Stimulated activated CD8-positive, alpha-beta memory T cell treated with anti-CD3 and anti-CD28 coated beads, Interleukin-7, amount 100 ng/mL, for 4 hours (primary cell): ENCODE measurements at places on chromosomes 11 and 22.

DNA sequence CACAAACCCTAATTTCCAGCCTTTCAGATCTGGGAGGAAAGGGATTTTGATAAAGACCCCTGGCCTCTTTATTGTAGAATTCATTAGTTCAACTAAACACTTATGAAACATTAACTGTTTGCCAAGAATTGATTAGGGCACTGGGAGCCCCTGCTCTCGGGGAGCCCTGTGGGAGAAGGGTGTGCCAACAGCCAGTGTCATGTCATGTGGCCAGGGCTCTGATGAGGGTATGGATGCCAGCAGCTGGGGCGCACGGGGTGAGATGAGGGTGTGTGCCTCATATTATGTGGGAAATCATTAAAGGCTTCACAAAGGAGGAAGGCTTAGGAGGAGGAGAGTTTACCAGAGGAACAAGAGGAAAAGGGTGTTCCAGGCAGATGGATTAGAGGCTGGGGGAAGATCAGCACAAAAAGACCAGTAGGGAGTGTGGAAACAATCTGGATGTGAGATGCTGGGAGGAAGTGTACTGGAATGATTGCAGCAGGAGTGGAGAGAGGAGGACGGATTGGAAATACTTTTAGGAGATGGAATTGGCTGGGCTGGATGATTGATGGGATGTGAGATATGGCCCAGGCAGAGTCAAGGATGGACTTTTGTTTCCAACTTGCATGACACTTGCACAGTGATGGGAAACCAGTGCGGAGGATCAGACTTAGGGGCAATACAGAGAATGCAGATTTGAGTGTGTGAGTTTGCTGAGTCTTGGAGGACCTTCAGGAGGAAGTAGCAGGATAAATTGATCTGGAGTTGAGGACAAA, 137.8 kb downstream of the CSNK2A3 start:
- DNase-seq = no peak

DNA sequence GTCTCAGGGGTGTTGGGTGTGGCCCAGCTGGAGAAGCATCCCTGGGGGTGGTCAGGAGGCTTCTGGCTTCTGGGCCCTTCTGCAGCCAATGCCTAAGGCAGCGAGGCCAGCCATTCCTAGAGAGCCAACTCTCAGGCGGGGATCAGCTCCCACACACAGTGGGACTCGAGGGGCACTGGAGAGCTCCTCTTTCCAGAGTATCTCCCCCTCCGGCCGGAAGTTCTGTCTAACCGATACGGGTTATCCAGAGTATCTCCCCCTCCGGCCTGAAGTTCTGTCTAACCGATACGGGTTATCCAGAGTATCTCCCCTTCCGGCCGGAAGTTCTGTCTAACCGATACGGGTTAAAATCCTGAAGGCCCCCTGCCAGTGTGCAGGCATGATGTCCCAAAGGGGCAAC, 71.2 kb upstream of the B3GAT1 start:
- no peak for DNase-seq

DNA sequence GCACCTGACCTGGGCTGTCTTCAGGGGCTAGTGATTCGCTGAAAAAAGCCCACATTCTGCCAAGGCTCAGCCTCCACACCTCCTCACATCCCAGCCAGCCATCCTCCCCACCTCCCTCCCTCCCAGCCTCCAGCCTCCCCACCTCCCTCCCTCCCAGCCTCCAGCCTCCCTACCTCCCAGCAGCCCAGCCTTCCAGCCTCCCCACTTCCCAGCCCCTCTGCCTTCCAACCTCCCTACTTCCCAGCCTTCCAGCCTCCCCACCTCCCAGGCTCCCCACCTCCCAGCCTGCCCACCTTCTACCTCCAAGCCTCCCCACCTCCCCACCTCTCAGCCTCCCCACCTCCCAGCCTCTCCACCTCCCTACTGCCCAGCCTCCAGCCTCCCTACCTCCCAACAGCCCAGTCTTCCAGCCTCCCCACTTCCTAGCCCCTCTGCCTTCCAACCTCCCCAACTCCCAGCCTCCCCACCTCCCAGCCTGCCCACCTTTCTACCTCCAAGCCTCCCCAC, 33.7 kb upstream of the TH start:
- DNase-seq = no peak

DNA sequence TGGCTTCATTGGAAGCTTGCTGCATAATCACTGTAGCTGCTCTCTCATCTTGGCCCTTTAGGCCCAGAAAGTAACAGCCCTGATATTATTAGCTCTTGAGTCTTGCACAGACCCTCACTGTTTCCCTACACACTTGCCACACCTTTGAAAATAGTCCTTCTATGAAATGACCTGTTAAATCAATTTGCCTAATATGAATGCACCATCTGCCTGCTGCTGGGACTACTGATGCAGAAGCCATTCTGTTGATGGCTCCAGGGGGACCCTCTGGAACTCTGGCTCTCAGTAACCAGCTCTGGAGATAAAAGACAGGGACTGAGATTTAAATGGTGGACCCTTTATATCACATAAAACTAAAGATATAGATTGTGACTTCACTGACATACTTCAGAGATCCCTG, 14.7 kb upstream of the AMPD3 start:
- DNase-seq = no peak

DNA sequence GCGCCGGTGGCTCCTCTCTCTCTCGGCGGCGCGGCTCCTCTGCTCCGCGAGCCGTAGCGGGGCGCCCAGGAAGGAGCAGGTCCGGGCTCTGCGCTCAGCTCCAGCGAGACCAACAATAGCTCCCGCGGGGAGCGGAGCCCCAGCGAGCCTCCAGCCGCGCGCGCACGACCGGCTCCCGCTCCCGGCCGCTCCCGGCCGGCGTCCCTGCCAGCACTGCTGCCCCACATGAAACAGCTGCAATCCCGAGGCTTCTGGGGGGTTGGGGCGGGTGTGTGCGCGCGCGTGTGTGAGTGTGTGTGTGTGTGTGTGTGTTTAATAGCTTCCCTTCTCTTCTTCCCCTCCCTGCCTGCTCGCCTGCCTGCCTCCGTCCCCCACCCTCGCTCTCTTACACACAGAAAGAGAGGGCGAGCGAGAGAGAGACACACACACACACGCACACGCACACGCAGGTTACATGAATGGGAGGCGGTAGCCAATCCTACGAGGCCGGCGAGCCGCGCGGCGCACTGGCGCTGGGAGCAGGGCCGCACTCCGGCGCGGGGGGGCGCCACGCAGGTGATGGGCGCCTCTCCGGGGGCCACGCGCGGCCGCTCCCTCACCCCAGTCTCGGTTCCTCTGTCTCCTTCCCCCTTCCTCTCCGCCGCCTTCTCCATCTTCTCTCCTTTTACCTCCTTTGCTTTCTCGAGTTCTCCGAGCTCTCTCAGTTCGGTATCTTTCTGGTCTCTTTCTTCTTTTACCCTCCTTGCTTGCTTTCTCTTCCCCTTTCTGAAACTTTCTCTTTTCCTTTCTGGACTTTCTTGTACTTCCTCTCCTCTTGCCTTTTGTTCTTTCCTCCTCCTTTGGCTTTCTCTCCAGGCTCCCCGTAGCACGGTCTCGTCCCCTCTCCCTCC, at the start of gene TENM4:
TENM4 (minus strand) TSS at position 460 of the 890 bp plus-strand sequence. CDS start 371,086 bp downstream, outside the sequence.
- DNase-seq = no peak

- no peak for DNase-seq
Observed at GRCh38 chr11:40306938-40307548, 1152.4 kb downstream of the LRRC4C start.

DNA sequence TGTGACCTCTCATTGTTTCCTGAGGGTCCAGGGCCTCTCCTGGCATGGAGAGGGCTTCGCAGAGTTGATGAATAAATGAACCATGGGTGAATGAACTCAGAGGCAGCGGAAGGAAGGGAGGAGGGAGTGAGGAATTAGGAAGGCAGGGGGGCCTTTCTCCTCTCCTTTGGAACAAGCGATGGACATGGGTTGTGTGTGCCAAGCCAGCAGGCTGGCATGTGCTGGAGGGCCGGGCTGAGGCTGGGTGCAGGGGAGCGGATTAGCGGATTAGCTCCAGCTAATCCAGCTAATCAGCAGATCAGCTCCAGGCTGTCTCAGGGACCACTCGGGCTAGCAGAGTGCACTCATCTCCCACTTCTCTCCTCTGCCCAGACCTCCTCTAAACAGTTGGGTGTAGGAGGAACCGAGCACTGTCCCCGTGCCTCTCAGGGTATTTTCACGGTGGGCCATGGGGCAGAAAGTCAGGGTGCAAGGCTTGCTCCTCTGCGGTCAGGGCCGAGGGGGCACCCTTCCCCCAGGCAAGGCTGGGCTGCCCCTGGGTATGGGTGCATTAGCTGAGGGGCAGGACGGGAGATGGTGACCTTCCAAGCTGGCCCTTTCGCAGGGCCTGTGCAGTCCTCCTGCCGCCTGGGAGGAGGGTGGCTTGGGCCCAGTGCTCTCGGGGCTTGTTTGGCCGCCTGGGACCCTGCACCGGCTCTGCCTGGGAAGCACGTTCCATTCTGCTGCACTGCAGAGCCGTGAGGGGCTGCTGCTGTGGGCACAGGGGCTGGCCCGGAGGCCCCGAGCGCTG, 120.3 kb upstream of the B3GAT1 start:
- DNase-seq = no peak

DNA sequence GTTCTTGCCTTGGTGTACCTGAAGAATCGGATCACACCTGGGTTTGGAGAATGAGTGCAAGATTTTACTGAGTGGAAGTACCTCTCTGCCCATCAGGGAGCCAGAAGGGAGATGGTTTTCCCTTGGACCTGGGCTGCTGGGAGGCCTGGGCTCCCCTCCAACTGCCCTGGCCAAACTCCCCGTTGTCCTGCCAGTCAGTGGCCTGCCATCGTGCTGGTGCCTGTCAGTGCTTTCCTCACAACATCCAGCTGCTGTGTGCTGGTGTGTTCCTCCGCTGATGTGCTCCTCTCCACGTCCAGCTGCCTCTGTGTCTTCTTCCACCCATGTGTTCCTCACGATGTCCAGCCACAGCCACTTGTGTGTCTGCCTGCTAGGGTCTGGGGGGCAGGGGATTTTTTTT, 87.9 kb upstream of the CLPB start:
- no peak for DNase-seq

DNA sequence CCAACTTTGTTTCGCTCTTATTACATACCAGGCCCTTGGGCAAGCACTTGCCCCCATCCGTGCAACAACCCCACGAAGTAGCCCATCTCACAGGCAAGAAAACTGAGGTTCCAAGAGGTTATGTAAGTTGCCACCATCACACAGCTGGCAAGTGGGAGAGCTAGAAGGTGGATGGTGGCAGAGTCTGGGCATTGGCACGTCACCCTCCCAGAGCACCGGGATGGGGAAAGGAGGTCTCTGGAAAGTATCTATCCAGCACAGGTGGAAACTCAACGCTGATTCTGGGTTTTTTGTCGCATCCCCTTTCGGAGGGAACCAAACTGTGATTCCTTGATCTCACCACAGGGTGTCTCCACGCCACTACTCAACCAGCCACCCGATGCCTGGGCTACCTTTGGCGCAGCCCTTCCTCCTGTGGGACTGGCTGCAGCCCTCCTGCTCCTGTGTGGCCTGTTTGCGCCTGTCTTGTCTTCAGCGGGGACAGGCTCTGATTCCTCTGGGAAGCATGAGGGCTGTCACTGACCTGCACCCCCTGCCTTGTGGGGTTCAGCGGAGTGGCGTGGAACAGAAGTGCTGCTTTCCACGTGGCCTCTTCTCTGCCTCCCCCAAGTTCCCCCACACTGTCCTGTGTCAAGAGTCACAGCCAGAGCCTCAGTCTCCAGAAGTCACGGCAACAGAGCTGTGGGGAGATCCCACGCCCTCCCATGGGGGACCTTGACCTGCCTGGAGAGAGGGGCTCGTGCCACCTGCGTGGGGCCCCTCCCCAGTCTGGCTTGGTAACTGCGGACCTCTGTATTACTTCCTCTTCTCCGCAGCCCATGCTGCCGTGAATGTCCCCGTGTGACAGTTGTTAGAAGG, 34.4 kb upstream of the TRIM29 start:
- DNase-seq = peak; percentile 16

DNA sequence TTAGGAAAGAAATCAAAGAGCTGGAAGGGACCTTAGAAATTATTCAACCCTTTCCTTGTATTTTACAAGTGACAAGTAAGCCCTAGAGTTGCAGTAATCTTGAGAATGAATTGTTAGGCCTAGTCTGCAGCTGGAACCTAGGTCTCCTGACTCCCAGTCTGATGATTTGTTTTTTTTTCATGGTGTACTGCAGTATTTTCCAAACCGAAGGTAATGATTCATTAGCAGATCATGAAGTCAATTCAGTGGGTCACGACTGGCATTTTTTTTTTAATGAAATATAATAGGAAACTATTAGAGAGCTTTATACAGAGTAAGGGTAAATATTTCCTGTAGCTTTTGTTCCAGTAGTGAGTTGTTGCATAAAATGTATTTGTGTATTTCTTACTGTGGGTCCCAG, 42.8 kb downstream of the EXT2 start:
- DNase-seq = no peak

- DNase-seq = no peak
Observed at GRCh38 chr22:43493297-43493696, 81.5 kb downstream of the MPPED1 start.

DNA sequence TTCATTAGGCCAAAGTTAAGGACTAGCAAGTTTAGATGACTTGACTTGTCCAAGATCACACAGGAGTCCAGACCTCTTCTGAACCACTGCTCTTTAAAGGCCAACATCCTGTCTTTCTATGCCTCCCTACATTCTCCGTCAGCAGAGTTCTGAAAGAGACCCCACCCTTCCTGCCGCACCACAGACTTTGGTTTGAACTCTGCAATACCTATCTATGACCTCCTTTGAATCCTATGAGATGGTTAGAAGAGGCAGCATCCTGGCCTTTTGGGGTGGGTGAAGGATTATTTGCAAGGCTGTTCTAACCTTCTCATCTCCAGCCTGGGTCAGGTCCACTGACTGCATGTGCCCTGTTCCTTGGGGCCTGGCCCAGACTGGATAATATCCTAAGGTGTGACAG, 4.3 kb upstream of the RRM1 start:
- no peak for DNase-seq

GRCh38 chr22:39617342-39617741, 46.8 kb downstream of the CACNA1I start:
- DNase-seq = peak; percentile 28

- peak; percentile 52 for DNase-seq
Observed at GRCh38 chr11:47797633-47798032, 30.5 kb upstream of the FNBP4 start.

DNA sequence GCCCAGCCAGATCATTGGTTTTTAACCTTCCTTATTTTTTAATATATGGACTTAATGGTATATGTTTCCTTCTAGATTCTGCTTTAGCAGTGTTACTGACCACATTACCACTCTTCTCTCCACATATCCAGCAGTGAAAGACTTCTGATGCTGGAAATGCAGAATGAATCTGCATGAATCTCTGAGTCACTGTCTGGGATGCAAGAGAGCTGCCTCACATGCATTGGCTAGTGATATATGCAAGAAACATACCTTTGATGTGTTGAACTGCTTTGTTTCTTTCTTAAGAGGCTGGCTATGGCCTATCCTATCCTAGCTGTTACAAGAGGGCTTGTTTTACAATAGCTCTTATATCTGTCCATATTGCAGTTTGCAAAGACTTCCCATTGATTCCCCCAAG, 16.6 kb upstream of the AMPD3 start:
- no peak for DNase-seq

DNA sequence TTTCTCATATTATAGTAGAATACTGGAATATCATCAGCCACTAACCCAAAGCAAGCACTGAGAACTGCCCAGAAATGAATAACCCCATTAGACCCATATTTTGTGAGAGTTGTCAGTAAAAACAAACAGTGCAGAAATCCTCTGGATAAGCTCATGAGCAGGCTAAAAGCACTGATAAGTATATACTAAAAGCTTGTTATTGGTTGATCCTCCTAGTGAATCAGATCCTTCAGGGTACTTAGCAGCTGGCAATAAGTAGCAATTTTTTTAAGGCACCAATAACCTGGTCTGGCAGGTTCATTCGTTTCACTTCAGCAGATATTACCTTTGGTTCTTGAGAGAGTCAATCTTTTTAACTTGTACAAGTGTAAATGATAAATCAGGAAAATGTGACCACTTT, 1.2 kb downstream of the NOX4 start:
- no peak for DNase-seq
